Tongue (tissue), 3 donors: ENCODE measurements at places on chromosomes 11 and 22.

DNA sequence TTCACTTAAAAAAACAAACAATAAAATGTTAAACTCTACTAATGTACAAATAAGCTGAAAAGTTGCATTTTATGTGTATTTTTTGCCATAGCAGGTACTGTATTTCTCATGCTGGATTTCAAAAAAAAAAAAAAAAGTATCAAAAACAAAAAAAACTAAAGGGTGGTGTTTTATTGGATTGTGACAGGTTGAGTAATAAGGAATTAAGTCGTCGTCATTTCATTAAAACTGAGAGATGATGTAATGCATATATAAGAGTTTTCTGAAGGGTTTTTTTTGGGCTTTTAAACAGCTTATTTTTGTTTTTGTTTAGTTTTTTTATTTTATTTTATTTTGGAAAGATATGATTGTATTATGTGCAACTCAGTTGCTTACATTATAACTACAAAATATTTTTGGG is 10.9 kb upstream of the ADSL start:
- DNase-seq = no peak

GRCh38 chr11:132048040-132048439 is 677.6 kb downstream of the NTM start:
- DNase-seq = no peak

DNA sequence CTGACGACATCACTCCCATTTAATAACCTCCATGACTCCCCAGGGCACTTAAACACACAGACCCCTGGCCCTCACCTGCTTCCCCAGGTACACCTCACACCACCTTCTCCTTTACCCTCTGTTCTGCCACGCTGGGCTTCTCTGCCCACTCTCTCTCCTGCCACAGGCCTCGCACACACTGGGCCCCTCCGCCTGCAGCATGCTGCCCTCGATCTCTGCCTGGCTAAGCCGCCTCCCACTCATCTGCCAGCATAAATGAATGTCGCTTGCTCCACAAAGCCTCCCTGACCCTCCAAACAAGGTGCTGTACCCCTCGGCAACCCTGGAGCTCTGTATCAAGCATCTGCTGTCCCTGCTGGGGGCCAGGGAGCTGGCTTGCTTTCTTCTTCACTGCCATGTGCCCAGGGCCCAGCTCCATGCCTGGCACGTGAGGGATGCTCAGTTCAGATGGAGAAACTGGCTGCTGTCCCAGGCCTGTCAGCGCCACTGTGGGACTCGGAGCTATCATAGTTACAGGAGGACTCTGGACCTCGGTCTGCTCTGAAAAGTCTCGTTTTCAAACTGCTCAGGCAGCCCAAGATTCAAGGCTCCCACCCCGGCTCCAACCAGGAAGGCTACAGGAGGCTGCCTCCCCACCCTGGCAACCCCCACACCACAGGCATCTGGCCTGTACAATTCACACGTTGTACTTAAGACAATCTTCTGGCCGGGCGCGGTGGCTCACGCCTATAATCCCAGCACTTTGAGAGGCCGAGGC is 11.9 kb downstream of the TTLL1 start:
- DNase-seq = no peak

DNA sequence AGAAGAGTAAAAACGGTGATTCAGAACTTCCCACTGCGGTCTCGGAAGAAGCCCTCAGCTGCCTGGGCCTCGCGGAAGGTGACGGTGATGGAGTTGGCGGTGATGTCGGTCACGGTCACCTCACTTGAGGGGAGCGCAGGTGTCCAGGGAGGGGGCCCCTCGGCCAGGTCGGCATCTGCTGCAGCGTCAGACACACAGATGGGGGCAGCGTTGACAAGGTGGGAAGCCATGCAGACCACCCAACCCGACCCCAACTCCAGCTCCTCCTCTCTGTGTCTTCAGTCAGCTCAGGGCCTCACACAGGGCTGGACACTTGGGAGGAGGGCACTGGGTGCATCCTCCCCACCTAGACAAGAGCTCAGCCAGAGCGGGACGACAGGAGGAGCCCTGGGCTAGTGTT is 18.6 kb downstream of the CBX7 start:
- no peak for DNase-seq

GRCh38 chr11:116885951-116886655 is 48.7 kb upstream of the APOA1 start:
- no peak for DNase-seq

DNA sequence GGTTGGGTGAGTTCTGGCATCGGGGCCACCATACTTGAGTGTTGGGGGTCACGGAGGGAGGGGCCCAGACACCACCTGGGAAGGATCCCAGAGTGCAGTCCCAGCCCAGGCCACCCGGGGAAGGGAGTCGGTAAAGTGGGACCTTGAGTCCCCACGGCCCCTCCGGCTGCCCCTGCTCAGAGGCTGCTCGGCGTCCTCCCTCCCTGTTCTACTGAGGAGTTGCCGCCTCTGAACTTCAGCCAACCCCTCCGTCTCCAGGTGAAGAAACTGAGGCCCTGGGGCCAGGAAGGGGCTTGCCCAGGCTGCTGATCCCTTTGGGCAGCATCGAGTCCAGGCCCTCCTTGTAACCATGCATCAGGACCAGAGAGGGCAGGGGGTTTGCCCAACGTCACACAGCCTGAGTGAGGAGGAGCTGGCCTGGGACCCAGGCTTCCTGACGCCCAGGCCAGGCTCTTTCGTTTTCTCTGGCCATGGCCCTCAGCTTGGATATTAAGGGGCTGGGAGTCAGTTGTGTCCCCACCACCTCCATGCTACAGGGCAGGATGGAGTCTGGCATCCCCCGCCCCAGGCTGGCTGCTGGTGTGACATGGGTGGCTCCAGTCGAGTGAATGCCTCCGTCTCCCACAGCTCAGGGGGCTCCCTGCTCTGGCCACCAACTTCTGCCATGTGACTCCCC is 1.3 kb downstream of the PARVG start:
- no peak for DNase-seq

DNA sequence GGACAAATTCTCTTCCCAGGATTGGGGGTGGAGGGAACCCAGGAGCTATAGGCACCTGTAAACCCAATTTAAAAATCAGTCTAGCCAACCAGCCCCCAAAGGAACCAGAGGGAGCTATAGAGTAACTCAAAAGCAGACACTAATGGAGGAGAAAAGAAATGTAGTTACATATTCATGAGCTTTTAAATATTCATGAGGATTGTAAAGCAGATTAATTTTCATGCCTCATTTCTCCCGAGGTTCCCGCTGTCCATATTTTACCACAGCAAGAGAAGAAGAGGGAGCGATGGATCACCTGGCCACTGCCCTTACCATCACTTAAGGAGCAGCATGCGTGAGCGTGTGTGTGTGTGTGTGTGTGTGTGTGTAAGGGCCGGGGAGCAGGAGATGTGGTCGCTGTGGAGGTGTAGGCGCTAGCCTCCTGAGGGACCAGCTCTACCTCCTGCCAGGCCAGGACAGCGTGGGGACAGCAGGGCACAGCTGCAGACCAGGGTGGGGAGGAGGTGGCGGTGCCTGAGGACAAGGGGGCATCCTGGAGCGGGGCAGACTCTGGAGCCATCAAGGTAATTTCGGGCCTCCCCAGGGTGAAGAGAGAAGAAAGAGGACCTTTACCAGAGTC is 100.7 kb upstream of the THY1 start:
- DNase-seq = no peak

GRCh38 chr11:131979364-131979763 is 608.9 kb downstream of the NTM start:
- DNase-seq = no peak

- DNase-seq = no peak
These were observed 819 bp downstream of the JAML start for GRCh38 chr11:118223992-118224391.

DNA sequence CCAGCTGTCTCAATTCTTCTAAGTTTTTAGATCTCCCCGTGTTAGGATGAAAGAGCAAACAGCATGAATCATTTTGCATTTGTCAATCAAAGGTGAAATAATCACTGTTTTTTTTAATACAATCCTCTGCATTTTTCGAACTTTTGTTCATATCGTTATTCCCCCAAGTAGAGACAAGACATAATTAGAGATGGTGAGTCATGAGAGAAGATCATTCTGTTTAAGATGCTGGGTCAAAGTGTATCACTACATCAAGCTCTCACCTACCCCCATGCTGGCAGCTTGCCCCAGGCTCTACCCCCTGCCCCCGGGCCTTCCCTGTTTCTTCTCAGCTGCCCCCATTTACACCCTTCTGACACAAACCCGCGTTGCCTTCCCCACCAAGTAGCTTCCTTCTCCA is 30.5 kb upstream of the MYO18B start:
- DNase-seq = no peak

GRCh38 chr22:50218153-50218995 is 17.6 kb downstream of the SELENOO start:
- DNase-seq = no peak

DNA sequence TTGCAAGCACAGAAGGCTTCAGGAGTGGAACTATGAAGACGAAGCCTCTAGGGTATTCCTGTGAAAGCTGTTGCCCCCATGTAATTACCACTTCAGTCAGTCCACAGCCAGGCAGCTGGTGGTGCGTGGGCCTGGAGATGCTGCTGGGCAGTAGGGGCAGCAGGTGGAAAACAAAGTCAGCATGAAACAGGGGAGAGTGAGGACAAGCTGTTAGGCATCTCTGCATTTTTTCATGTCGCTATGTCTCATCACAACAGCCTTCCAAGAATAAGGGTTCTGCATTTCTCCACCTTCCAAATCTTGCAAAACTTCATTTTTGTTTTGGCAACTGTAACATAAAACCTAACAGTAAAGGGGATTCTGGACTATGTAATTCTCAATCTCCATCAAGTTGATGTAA is 757.5 kb downstream of the NELL1 start:
- no peak for DNase-seq

DNA sequence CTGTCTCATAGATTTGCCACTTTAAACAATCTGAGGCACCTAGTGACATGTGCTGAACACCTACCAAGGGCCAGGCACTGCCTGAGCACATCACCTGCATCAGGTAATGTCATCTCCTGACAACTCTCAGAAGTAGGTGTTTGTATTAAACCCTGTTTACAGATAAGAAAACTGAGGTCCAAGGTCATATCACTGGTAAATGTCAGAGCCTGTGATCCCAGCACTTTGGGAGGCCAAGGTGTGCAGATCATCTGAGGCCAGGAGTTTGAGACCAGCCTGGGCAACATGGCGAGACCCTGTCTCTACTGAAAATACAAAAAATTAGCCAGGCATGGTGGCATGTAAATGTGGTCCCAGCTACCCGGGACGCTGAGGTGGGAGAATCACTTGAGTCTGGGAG is 39.1 kb upstream of the ACCSL start:
- no peak for DNase-seq

DNA sequence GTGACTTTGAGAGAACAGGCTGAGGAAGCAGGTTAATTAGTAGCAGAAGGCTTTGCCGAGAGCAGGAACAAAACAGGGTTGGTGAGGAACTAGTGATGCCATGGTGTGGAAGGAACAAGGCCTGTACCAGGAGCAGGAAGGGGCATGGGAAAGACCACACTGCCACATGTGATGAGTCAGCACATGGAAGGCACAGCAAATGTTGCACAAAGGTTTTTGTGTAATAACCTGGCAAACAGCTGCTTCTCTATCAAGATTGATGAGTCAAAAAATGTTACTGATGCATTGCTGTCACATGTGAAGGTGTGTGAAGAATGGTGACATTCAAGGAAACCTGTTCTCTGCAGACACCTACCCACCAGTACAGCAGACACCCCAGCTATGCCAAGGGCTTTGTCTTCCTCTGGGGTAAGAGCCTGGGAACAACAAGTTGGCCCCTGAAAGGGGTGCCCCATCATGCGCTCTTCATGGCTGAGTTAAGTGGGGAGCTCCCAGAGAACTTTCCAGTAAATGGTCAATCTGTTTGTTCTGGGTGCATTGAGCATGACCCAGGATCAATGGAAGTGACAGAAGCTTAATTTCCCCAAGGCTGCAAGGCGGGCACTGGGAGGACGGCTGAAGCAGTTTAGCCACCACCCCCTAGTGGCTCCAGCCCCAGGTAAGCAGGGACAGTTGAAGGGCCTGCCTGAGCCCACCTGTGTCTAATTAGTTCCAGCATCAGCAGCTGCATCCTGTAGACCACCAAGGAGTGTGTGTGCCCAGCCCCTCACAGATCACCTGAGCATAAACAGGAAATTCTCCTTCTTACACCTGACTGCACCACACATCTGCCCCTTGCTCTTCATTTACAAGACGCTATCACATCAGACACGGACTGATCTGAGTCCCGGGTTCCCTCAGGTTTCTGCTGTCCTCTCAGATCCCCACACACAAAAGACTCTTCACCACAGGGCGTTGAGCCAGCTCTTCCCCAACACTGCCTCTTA is 47.6 kb downstream of the GGTLC2 start:
- DNase-seq = no peak

GRCh38 chr22:28029956-28030355 is 110.9 kb upstream of the PITPNB start:
- DNase-seq = no peak

- DNase-seq = no peak
These were observed 32.9 kb downstream of the RPL27A start for GRCh38 chr11:8715501-8715900.

GRCh38 chr22:35913925-35914324 is 114.7 kb downstream of the RBFOX2 start:
- no peak for DNase-seq

- DNase-seq = no peak
These were observed 11.9 kb downstream of the RBFOX2 start for GRCh38 chr22:36016684-36017083.

DNA sequence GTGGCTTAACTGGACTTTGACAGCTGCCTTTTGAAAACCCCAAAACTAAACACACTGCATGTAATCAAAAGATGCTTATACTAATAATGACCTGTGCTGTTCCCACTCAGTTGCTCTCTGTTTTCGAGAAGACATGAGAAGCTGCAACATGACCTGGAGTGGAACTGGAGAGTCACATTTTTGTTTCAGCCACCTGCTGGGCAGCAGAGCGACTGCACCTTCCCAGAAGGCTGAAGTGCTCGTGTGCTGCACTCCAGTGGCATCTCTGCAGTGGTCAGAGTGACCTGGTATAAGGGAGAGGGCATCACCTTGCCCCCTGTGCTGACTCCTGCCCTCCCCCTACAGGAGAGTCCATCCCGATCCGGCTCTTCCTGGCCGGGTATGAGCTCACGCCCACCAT is 8.6 kb downstream of the THYN1 start:
- no peak for DNase-seq

- DNase-seq = no peak
These were observed 279.4 kb downstream of the LARGE1 start for GRCh38 chr22:33640900-33641299.

DNA sequence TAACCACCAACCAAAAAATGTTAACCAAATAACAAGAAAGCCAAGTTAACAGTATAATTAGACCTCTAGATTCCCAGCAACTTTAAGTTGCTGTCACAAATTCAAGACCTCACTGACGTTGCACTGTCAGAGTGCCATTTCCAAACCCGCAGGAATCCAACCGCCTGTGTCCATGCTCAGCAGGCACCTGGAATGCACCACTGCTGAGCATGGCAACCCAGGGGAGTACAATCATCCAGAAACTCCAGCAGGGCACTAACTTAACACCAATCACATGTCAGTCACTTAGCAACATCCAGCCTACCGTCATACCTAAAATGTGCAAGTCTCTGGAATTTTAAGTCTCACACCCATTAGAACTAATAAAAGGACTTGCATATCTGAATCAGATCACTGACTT is 48.8 kb downstream of the SMCO4 start:
- DNase-seq = no peak
